ENCODE measurements at places on chromosomes 2 and 18. TPM values are rescaled to one million over a fixed set of nuclear protein-coding genes. Genes with fewer than 3 reads are reported as not detected.

Gene HOXD8
- 16.8 TPM for total RNA-seq

Gene MAL
- total RNA-seq: not detected

Gene LHCGR
- not detected for total RNA-seq

Gene CNDP1
- not detected for total RNA-seq

Gene DBI
- 173 TPM for total RNA-seq

Gene SLC14A1
- total RNA-seq: 5.1 TPM

Gene SEH1L
- total RNA-seq: 61.2 TPM

Gene BOLL
- total RNA-seq: not detected

Gene HOXD12
- not detected for total RNA-seq

Gene ANKRD23
- total RNA-seq: 2.5 TPM

Gene EGR4
- not detected for total RNA-seq

Gene ALPG
- total RNA-seq: 0.03 TPM

Gene ARHGAP28
- total RNA-seq: 1.9 TPM

Gene POU3F3
- total RNA-seq: 0.11 TPM

Gene STAT4
- 0.89 TPM for total RNA-seq

Gene EPB41L3
- total RNA-seq: not detected

Gene PROM2
- total RNA-seq: 9.2 TPM

Gene SFTPB
- total RNA-seq: not detected

Gene IL1RN
- not detected for total RNA-seq

Gene ITGA4
- 80.0 TPM for total RNA-seq

Gene OTOS
- total RNA-seq: not detected

Gene SULT1C2
- total RNA-seq: not detected

Gene ABCB11
- not detected for total RNA-seq

Gene RAD51AP2
- not detected for total RNA-seq

Gene C2orf78
- 0.03 TPM for total RNA-seq

Gene ERBB4
- total RNA-seq: not detected

Gene SPP2
- not detected for total RNA-seq

Gene ZC3H6
- 5.6 TPM for total RNA-seq

Gene HOXD9
- 1.8 TPM for total RNA-seq

Gene RFX8
- 0.68 TPM for total RNA-seq

Gene REG3A
- total RNA-seq: not detected

Gene ZAP70
- not detected for total RNA-seq

Gene TLX2
- total RNA-seq: not detected

Gene AQP12B
- total RNA-seq: not detected

Gene SLC4A5
- total RNA-seq: not detected

Gene TEKT4
- not detected for total RNA-seq

Gene NT5C1B
- total RNA-seq: not detected

Gene SERPINE2
- 66.7 TPM for total RNA-seq

Gene PROC
- not detected for total RNA-seq

Gene CAMKMT
- total RNA-seq: 11.6 TPM

Gene APOB
- not detected for total RNA-seq

Gene UGT1A3
- not detected for total RNA-seq

Gene TBR1
- total RNA-seq: 0.03 TPM

Gene TUBA4B
- total RNA-seq: not detected

Gene DRC1
- total RNA-seq: not detected

Gene NLRC4
- total RNA-seq: not detected

Gene GULP1
- 135 TPM for total RNA-seq

Gene SERPINB4
- total RNA-seq: 0.26 TPM
